ENCODE measurements at places on chromosomes 13 and 19.

GRCh38 chr13:62659365-62659764 is 1243.7 kb upstream of the PCDH20 start:
- no peak for DNase-seq

DNA sequence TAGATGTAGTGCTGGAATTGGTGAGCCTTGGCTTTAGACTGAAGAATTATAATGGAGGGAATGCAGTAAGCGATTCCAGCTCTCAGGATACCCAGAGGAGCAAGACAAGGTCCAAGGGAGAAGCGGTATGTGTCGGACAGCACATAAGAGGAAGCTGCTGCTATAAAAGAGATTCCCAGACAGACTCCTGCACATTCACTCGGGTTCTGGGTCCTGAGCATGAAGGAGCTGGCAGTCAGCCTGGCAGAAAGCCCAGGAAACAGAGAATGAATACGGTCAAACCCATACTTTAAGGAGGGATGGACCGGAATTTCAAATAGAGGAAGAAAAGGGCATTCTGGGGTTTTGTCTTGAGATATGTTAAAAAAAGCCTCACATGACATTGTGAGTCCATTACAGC is 308.3 kb downstream of the DNAJC15 start:
- no peak for DNase-seq

DNA sequence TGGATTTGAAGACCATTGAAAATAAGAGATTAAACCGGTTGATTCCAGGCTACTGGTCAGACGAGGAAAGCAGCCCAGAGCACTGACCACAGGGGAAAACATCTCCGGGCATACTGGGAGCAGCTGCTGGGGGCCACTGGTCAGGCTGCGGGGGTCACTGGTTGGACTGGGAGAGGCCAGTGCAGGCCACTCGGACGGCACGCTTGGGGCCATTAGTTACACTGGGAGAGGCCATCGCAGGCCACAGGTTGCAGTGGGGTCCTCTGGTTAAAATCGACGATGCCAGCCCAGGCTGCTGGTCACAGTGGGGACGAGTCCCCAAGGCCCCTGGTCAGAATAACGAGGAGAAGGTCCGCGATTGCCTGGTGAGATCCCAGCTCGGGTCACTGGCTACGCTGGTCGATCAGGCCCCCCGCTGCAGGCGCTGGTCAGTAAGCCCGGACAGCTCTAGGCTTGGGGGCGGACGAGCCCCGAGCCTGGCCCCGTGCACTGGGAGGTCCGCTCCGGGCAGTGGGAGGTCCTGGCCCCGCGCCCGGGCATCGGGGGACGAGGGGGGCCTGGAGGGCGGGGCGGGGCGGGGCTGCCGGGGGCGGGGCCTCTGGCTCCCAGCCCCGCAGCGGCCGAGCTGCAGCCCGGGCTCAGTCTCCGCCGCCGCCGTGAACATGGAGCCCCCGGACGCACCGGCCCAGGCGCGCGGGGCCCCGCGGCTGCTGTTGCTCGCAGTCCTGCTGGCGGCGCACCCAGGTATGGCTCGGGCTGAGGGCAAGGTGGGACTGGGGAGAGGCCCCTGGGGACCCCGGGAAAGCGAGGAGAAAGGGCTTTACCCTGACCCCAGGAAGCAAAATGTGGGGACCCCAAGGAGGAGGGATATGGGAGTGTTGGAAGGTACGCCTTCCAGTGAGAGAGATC is at the start of gene BCAM:
Gene BCAM, plus strand, starts transcription at position 641 of the 909 bp plus-strand sequence. Its CDS starts 22 bp downstream, at position 663.
- no peak for DNase-seq

GRCh38 chr13:25371875-25372283 is at the start of gene ATP8A2:
Gene ATP8A2 (plus strand): TSS chr13:25371974. CDS start chr13:25372213, 239 bp downstream.
- DNase-seq, result no peak

- DNase-seq, result no peak
These were observed 2.1 kb downstream of the CILP2 start for GRCh38 chr19:19540064-19540714.

DNA sequence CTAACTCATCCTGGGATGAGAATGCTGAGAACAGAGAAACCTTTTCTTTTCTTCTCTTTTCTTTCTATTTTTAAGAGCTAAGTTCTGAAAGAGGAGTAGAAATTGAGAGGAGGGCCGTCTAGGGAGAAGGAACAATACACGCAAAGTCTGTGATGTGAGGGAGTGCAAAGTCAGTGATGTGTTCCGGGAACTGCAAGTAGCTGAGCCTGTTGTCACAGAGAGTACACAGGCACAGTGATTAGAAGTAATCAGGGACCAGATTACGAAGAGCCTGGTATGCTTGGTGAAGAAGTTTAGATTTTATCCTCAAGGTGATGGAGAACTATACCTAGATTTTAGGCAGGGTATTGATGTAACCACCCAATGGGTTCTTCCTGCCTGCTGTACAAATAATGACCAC is 32.0 kb upstream of the CXCL17 start:
- no peak for DNase-seq

- DNase-seq, result no peak
These were observed 94.6 kb downstream of the ING1 start for GRCh38 chr13:110808138-110808537.

DNA sequence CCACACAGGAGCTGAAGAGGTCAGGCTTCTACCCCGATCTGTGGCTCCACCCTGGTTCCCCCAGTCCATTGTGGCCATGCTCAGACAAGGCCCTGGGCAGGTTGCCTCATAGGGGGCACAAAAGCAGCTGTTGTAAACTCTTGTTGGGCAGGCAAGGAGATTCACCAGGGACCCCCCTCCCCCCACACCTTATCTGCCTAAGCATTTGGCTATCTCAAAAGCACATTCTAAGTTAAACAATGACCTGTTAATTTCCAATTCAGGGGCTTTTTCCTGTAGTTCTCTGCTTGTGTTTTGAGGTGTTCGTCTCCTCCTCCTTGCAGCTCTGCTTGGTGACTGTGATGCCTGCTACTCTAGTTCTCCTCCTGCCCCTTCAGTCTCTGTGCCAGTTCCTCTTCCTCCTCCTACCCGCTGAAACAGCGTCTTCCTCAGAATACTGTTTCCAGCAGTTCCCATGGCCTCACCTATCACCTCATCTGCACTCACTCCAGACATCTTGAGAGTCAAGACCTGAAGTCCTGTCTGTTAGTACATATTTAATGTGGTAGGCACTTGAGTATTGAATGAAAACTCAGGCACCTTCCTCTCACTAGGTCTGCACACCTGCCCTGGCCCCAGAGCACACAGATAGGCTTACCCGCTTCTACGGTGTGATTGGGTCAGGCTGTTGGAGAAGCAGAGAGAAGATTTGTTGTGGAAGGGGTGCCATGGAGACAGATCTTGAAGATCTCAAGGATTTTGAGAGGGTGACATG is 31.7 kb downstream of the SPATA13 start:
- DNase-seq, result no peak

DNA sequence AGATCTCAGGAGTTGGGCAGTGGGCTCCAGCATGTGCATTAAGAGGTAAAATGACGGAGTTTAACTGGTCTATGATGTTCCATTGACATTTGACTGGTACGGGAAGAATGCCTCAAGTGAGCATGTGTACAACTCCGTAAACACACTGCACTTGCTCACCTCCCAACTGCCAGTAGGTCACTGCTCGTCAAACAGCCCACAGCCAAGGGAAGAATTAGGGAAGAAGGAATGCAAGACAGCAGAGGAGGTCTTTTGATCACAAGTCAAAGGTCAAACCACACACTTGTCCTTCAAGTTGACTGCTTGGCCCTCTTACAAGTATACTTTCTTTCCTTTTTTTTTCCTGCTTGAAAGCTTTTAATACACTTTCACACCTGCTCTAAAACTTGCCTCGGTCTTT is 236.7 kb downstream of the B3GLCT start:
- no peak for DNase-seq

DNA sequence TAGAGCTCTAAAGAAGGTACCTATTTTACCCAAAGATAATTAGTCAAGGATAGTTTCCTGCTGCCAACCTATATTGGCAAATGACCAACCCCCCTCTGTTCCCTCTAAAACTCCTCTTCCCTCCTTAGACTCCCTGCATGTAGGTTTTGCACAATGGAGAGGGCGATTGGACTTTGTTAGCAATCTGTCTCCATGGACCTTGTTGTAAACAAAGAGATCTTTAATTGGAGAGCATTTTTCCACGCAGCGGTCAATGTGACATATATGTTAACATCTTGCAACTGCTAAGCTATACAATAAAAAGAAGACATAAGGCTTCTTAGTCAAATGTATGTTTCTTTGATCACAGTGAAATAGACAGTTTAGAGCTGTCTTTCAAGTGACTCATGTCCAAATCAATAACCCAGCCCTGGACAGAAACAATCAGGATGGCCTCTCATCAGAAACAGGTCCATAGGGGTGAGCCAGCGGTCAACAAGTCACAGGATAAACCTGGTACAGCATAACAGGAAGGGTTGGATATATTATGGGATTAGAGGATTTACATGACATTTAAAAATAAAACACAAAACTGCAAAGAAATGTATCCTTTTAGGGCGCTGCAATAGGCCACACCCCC is 69.7 kb upstream of the UBL3 start:
- DNase-seq, result no peak

GRCh38 chr13:63024458-63024857 is 1608.8 kb upstream of the PCDH20 start:
- DNase-seq, result no peak

GRCh38 chr13:44271031-44271455 is 102.6 kb upstream of the SERP2 start:
- peak; percentile 48 for DNase-seq

- no peak for DNase-seq
These were observed 292.2 kb upstream of the SLC10A2 start for GRCh38 chr13:103358255-103358932.

DNA sequence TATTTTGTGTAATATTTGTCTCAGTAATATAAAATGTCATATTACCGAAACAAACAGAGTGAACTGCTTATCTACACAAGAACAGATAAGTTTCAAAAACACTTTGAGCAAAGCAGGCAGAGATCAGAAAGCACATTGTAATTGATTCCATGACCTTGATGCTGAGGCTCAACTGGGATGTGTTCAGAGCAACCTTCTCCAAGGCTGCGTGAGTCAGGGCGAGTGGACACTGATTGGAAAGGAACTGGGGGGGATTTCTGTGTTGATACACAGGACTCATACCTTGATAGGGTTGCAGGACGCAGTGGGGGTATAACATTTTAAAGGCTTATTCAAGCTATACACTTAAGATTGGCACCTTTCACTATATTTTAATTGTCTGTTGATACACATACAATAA is 1136.3 kb downstream of the UQCRFS1 start:
- no peak for DNase-seq

DNA sequence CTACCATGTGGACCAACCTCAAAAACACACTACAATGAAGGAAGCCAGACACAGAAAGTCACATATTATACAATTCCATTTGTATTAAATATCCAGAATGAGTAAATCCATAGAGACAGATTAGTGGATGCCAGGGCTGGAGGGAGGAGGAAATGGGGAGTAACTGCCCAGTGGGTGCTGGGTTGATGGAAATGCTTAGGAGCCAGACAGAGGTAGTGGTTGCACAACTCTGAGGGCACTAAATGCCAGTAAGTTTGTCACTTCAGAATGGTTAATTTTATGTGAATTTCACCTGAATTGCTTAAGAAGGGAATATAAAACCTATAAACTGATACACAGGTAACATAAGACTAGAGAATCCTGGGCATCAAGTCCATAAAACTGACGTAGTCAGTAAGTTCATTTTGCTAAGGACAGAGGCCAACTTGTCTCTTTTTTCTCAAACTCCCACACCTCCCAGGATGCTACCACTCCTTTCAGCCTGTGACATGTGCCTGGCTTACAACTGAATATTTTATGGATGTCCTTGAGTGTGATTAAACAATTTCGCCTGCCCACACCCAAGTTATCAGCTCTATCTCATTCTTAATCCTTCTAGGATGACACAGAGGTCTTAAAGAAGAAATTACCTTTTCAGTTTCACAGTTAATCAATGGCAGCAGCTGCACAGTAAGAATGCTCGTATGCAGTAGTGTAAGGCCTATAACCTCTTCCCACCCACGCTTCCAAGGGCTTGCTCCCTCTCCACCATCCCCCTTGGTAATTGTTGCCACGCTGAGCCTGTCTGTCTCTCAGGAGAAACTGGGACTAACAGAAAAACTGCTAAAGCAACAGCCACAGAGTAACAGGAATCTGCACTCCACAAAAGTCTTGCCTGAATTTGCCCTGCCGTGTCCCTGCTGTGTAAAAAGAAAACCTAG is 5.9 kb upstream of the MLNR start:
- DNase-seq, result no peak

DNA sequence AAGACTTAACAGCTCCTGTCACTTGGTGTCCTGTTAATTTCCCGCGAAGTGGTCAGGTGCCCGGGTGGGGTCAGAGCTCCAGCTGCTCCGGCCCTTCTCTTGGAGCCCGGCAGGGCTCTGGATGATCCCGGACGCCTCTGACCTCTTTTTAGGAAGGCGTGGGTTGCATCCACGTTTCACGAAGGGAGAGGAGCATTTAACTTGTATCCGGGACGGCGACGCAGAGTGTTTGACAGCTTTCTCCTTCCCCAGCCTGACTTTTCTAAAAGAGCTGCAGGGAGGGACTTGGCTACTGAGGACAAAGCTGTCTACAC is 656 bp downstream of the ZNF155 start:
- DNase-seq, result no peak

GRCh38 chr13:21227917-21228316 is 51.5 kb downstream of the MRPL57 start:
- DNase-seq, result no peak

DNA sequence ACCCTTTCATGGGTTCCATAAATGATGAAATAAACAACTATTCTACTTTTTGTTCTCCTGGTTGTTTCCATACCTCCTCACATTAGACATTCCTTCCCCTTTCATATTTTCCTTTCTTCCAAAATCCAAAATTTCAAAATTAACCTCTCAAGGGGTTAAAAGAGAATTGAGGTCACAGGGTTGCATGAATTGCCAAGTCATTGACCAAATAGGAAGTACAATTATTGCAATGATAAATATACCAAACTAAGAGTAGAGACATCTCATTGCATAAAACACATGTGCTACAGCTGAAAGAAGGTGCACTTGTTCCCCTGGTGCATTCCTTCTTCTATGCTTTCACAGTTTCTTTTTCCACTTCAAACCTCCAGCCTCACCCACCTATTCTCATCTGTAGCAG is 136.1 kb downstream of the KCTD12 start:
- DNase-seq, result no peak

- no peak for DNase-seq
These were observed 6.6 kb downstream of the ISOC2 start for GRCh38 chr19:55454787-55455243.

DNA sequence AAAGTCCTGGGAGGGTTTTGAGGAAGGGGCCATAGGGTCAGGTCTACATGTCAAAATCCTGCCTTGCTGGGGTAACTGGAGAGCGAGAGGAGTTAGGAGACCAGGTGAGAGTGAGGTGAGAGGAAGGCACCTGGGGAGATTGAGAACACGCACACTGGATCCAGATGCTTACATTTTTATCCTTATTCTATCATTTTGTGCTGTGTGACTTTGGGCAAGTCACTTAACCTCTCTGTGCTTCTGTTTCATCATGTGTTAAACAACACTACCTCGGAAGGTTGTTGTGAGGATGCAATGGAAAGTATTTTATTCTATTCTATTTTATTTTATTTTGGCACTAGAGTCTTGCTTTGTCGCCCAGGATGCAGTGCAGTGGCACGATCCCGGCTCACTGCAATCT is 3.5 kb downstream of the C19orf81 start:
- DNase-seq, result no peak

GRCh38 chr13:96744367-96745331 is 249.6 kb downstream of the OXGR1 start:
- no peak for DNase-seq

- DNase-seq, result no peak
These were observed 2.1 kb downstream of the DNAJB1 start for GRCh38 chr19:14516048-14516534.

- DNase-seq, result peak; percentile 79
These were observed 264.3 kb downstream of the FOXO1 start for GRCh38 chr13:40401911-40402776.

- no peak for DNase-seq
These were observed 17.3 kb upstream of the KDM4B start for GRCh38 chr19:4951656-4952055.

Data from AG04450 (cell line).